ENCODE measurements at places on chromosomes 7 and 10. TPM values are rescaled to one million over a fixed set of nuclear protein-coding genes. Genes with fewer than 3 reads are reported as not detected.

DNA sequence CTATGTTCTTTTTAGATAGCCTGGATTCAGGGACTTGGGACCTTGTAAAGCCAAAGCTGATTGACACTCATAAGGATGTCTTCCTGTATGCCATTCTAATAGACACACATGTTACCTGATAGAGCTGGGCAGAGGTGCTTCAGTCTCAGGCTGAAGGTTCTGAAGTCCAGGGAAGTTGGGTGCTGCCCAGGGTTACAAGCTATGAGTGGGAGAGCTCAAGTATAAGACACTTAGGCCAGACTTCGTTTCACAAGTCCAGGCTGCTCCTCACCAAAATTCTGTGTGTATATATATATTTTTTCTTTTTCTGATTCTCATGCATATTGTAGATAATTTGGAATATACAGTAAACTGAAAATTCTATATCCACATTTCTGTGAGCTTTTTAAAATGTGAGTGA, 144.2 kb downstream of the HDAC9 start:
- DNase-seq: no peak

- DNase-seq: no peak
Observed at GRCh38 chr7:55242613-55243012, 122.5 kb upstream of the LANCL2 start.

Gene PGAM2
- total RNA-seq: 0.49 TPM

DNA sequence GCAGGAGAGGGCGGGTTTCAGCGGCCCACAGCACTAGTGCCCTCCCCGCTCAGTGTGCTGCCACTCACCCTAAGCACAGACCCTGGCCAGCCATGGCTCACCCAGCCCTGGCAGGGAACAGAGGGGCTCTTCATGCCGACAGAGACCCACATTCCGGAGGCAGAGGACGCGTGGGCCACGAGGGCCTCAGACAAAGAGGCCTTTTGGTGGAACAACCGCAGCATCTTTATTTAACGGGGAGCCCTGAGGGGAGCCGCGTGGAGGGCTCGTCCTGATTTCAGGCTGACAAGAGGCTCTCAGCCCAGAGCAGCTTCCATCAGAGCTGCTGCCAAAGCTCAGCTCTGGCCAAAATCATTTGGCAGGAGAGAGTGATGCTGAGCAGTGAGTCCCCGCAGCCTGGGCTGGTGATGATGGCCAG, 127.8 kb downstream of the SH3PXD2A start:
- no peak for DNase-seq

- DNase-seq: no peak
Observed at GRCh38 chr10:61878740-61879068, 22.8 kb upstream of the ARID5B start.

Gene CRTAC1
- 0.41 TPM for total RNA-seq

DNA sequence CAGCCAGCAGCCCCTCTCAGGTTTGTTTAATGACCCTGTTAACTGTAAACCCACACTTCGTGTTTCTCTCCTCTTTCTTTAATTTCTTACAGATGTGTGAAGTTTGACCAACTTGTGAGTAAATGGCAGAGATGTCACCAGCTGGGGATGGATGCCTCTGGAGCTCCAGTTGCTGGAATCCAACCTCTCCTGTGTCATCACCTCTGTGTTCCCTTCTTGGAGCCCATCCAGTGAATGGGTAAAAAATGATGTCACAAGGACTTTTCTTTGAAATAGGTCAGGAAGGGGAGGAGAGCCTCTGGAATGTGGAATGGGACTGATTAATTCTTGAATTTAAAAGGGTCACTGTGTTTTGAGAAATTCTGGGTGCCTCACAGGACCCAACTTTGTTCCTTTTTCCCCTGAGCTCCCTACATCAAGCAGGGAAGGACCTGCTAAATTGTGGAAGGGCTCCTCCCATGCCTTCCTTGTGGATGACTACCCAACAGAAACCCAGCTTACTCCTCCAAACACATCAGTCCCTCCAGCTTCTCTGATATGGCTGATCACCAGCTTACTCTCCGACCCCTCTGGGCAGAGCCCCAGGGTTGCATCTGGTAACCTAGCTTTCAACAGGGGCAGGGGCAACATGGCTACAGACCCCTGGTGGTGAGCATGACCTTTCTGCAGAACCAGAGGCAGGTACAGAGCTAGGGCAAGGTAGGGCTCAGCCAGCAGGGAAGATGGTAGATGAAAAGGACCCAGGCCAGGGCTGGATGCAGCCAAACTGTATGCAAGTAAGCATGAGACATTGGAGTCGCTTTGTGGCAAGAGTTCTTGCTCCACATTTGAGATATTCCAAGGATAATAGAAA, 67.5 kb downstream of the STRA8 start:
- no peak for DNase-seq

Gene MOGAT3
- not detected for total RNA-seq

Data from pancreas (tissue), 10 donors.